ENCODE measurements at places on chromosomes 16 and 17.

DNA sequence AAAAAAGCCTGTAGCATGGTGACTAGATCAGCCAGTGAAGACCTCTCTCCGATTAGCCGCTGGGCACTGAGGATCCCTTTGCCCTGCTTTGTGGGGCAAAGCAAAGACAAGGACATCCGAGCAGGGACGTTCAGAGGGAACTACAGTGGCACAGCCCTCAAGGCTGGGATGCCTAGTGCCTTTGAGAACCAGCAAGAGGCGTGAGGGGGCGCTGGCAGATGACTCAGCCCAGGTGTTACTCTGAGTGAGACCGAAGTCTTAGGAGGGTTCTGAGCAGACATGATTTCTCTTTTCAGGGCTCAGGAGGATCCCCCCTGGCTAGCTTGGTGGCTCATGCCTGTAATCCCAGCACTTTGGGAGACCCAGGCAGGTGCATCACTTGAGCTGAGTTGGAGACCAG lies 178.6 kb downstream of the CPPED1 start:
- no peak for DNase-seq

DNA sequence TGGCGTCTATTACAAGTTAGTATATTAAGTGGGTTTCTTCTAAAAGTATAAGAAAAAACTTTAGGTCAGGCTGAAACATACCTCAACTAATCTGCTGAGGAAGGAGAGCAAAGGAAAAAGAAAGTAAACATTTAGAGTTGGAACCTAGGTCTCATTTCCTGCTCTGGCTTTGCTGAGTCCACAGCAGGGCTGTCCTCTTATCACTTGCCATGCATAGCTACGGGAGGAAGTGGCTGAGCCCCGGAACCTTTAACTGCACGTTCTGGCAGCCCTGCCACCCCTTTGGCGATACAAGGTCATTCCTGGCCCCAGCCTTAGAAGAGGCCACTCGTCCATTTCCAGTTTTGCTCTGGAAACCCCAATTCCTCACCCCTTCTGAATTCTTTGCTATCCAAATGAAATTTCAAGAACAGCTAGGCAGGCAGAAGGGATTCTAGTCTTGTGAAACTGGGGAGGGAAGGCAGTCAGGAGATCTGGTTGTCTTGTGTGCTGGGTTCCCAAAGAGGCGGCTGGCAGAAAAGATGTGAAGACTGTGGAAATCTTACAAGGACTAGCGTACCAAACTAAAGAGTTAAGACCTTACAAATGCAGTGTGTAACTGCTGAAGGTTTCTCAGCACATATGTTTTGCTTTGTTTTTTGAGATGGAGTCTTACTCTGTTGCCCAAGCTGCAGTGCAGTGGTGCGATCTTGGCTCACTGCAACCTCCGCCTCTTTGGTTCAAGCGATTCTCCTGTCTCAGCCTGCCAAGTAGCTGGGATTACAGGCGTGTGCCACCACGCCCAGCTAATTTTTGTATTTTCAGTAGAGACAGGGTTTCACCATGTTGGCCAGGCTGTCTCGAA lies 19.1 kb downstream of the WIPI1 start:
- DNase-seq = no peak

DNA sequence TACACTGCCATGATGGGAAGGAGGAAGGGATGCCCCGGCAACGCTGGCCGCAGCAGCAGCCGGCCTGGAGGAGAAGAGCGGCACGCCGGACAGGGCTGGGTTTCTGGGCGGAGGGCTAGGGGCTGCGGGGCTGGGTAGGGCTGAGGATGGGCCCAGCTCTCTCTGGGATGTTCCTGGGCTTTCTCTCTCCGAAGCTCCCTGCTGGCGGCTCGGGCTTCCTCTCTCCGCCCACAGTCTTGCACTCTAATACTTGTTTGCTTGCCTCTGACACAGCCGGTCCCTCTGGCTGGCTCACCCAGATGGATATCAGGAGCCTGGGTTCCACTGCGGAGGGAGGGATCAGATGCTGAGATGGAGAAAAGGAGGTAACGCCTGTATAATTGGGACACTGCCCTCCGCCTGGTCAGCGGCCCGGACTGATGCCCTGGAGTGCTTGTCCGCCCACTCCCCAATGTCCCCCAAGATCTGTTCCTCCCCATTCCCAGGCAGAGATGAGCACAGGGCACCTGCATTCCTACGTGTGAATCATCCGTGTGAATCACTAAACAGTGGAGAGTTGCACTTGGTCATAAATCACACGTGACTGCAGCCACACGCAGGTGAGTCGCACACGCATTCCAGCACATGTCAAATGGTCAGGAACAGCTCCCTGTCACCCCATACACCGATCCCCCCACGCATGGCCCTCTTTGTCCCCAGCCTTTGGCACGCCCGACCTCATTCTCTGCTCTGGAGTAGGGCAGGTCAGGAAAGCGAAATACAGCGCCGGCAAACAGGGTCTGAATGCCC lies at the start of gene ALOXE3:
Gene ALOXE3, minus strand, starts transcription at position 535 of the 789 bp plus-strand sequence. Its CDS starts 524 bp downstream, at position 11.
- DNase-seq = peak; percentile 70

- DNase-seq = peak; percentile 83
Measured at GRCh38 chr16:3112058-3112880, at the start of gene ZNF205. Gene ZNF205, plus strand, starts transcription at chr16:3112586. Its CDS starts 845 bp downstream, at chr16:3113431.

- no peak for DNase-seq
Measured at GRCh38 chr16:5062051-5062450, 3.7 kb downstream of the C16orf89 start.

- no peak for DNase-seq
Measured at GRCh38 chr16:80283466-80284392, 257.1 kb upstream of the DYNLRB2 start.

DNA sequence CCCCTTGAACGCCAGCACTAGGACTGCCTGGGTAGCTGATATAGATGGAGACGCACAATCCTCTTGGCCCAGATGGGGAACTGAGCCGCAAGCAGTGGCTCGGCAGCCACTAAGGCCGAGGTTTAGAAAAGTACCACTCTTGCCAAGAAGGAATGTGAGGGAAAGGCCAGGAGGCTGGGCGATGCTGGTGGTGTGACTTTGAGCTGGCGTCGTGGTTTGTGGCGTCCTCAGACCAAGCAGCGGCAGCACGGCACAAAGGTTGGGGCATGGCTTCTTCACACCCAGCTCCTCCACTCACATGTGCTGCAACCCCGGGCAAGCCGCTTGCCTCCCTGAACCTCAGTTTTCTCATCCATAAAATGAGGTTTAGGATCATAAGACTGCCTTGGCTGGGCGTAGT lies 15.6 kb downstream of the DCAKD start:
- no peak for DNase-seq

GRCh38 chr17:27326051-27326450 lies 32.1 kb downstream of the WSB1 start:
- DNase-seq = no peak

GRCh38 chr17:47999582-47999981 lies 28.7 kb downstream of the CDK5RAP3 start:
- DNase-seq = no peak

GRCh38 chr17:46000292-46000691 lies 1.2 kb downstream of the STH start:
- no peak for DNase-seq

GRCh38 chr17:1002412-1002753 lies 5.5 kb downstream of the TIMM22 start:
- DNase-seq = peak; percentile 16

DNA sequence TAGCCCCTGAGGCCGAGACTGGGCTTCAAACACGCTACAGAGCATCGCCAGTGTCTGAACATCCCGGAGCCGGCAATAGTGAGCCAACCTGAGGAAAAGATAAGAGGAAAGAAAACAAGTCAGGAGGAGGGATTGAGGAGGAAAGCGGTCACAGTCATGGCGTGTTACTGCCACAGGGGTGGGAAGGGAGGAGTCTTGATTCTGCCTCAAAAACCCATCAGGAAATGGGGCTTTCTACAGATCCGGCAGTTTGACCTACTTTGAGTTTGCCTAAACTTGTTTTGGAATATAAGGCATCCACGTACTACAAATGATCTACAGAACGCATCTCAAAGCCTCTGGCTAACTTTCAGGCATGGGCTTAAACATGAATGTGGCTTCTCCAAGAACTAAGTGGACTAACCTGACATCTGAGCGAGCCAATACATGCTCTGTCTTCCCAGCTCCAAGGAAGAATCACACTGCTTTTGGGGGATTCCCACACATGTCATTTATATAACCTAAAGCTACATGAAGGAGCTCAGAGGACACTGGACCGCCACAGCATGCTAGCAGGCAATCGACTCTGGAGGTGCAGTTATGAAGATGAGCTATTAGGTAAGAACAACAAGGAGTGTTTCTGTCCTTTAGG lies 96.6 kb downstream of the WDR59 start:
- no peak for DNase-seq

- peak; percentile 43 for DNase-seq
Measured at GRCh38 chr17:78798695-78799559, 16.9 kb upstream of the CYTH1 start.

- no peak for DNase-seq
Measured at GRCh38 chr17:28686296-28686695, 24.3 kb downstream of the SUPT6H start.

DNA sequence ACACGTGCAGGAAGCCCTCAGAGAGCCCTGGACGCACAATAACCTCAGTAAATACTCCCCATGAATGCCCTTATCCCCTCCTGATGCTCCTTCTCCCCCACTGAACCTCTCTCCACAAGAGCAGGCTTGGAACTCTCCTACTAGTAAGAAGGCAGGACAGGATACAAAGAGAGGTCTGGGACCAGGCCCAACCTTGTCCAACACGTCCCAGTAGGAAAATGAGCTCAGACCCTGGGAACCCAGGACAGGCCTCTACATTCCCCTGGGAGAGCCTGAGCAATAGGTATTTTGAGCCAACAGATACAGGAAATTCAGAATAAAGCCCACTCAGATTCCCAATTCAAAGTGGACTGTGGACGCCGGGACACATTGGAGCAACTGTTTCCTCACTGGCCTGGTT lies 19.2 kb downstream of the ZNF423 start:
- no peak for DNase-seq

- peak; percentile 75 for DNase-seq
Measured at GRCh38 chr17:66373944-66374817, 71.8 kb downstream of the PRKCA start.

DNA sequence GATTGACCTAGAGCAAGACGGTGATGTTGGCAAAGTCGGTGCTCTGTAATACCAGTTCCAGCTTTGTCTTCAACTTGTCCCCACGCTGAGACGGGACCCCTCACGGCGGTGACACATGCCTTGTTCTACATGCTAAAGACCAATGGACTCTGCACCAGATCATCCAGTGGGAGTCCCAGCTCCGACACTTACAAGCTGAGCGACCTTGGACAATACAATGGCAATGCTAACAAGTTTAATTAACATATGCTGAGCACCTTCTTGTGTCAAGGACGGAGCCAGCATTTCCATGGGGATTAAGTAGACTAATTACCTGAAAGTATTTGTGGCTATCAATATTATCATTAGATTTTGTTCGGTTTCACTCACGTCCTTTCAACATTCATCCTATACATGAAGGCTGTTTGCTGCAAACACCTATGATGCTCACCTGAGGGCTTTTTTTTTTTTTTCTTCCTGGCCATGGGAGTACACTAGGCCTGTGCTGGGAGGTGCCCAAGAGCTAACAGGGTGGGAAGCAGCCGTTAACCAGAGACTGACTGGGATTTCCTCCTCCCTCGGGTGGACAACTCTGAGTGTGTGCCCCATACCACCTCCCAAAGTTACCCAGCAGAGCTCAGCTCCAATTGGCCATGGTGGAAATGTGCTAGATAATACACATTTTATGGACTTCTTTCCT lies 308.6 kb upstream of the ZFHX3 start:
- DNase-seq = no peak

DNA sequence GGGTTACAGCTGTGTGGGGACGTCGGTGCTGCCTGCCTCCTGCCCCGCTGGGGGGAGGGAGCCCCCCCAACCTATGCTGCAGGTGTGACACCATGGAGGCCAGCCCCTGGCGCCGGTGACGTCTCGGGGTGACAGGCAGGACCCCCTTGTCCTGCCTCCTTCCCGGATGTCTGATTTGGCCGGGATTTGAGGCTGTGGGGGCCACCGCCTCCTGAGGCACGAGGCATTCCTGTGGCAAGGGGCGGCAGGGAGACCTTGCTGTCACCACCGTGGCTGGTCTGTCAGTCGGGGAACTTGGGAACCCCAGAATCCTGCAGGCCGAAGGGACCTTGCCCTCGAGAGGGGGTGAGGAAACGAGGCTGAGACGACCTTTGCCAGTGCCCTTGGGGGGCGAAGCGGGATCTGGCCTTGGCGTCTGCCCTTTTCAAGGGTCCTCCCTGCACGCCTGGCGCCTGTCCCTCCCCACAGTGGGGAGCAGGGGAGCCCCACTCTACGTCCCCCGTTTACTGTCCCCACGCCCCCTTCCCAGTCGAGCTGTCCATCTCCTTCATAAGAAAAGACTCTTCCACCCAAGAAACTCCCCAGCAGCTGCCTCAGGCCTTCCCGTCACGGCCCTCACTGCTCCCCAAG lies 74.4 kb downstream of the METRNL start:
- DNase-seq = no peak

GRCh38 chr17:14067347-14067746 lies 2.0 kb upstream of the COX10 start:
- no peak for DNase-seq

Data from astrocyte of the hippocampus (primary cell).